ENCODE measurements at places on chromosomes 2 and 18.

DNA sequence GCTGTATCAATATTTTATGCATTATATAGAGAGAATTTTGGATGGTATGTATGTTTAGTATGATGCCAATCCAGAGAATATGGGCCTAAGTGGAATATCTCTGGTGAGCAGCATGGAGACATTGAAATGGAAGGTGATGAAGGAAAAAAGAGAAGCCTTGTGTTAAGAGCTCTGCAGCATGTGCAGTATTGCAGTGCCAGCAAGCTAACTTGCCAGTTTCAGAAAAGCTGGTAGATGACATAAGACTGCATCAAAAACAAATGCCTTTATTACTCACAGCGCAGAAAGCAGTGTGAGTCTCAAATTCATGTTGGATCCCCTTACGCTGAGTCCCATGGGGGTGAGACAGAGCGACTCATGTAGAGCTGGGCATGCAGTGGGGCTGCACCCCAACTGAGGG, 280.2 kb downstream of the CTNNA2 start:
- no peak for DNase-seq

DNA sequence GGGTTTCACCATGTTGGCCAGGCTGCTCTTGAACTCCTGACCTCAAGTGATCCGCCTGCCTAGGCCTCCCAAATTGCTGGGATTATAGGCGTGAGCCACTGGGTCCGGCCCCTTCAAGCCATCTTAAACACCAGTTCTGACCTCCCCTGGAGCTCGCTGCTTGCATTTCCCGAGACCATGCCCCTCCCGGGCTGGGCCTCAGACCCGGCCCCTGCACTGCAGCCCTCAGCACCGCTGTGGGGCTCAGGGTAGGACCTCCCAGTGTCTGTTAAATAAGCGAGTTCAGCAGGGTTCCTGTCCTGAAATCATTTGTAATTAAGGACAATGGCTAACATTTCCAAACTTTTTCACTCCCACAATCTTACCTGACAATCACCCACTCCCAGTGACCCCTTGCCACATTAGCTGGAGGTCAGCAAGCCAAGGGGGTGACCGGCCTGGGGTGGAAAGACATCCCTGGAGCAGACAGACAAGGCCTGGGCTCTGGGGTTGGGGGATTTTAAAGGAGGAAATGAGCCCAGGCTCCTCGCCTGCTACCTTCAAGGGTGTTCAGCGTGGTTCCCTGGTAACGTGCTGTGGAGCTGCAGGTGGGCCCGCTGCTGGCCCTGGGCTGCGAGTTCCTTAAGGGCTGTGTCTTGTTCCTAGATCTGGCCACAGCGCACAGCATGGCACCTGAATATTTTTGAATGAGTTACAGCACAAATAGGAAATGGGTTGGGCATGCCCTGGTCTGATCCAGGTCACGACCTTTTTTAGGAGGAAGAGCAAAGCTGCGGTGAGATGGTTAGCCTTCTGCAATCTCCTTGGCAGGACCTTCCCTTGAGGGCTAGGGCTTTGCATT, 15.1 kb downstream of the CYS1 start:
- no peak for DNase-seq

GRCh38 chr2:154481336-154481735, 217.2 kb upstream of the KCNJ3 start:
- no peak for DNase-seq

DNA sequence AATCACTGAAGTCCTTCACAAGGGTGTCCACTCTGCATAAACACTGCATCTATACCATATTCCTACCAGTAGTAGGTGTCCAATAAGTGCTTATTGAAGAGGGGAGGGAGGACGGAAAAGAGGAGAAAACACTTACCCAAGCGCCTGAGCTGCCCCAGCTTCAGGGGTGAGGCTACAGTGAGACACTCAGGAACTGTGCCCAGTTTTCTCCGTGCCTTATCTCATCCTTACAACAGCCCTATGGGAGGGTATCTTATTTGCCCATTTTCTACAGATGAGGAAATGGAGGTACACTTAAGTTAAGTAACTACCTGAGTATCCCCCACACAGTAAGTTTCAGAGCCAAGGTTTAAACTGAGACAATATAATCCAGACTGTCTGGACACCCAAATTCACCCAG, 41.5 kb downstream of the RNF152 start:
- DNase-seq = no peak

GRCh38 chr2:231336236-231336635, 59.3 kb upstream of the B3GNT7 start:
- no peak for DNase-seq

- no peak for DNase-seq
Measured at GRCh38 chr2:39685126-39685525, 19.4 kb downstream of the TMEM178A start.

GRCh38 chr2:24652265-24653182, 140.7 kb downstream of the PTRHD1 start:
- no peak for DNase-seq

DNA sequence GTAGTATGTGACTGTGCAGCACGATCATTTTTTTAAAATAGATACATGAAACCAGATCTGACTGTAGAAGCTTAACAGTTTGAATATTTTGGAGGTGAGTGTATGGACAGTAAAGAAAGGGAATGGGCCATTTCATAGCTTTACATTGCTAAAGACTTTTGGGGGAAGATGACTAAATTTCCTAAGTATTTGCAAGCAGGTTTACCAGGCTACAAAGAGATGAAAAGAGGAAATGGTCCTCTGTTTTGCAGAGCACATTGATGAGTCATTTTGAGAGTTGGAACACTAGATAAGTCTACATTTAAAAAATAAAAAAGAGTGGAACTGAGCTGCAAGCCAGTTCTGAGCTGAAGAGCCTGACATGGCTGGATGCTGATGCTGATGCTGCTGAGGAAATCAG, 115.7 kb upstream of the LRATD1 start:
- no peak for DNase-seq

DNA sequence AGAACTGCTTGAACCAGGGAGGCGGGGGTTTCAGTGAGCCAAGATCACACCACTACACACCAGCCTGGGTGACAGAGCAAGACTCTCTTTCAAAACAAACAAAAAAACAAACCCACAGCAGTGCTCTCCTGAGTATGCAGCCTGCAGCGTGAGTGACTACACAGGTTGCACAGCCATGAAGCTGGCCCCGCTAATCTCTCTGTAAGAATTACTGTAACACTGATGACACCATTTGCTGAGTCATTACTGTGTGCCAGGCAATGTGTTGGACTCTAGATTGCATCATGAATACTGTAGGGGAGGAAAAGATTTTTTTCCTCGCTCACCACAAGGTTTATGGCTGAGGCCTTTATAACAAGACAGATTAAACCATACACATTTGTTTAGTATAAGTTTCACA, 118.6 kb upstream of the ATP8B1 start:
- DNase-seq = no peak

- DNase-seq = no peak
Measured at GRCh38 chr18:46759890-46760289, 3.0 kb upstream of the ST8SIA5 start.

DNA sequence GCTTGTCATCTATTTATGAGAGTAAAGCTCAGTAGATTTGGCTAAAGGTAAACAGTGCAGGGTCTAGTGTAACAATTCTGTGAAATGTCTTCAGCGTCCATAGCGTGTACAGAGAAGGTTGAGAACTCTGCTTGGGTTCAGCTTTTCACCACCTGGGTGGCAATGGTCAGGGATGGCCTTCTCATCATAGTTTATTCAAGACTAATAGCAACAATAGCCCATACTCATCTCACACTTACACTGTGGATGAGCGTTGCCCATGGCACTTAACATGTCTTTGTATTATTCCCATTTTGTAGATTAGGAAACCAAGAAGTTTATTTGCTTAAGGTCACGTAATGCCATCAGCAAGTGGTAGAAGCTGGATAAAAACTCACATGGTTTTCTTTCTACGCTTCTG, 106.8 kb upstream of the RND3 start:
- no peak for DNase-seq

DNA sequence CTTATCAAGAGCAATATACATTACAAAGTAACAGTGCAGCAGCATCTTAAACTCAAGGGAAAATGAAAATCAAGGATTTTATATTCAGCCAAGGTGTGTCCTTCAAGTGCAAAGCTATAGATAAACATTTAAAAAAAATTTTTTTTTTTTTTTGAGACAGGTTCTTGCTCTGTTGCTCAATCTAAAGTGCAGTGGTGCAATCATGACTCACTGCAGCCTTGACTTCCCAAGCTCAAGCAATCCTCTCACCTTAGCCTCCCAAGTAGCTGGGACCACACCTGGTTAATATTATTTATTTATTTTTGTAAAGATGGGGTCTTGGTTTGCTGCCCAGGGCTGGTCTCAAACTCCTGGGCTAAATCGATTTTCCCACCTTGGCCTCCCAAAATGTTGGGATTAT, 9.0 kb downstream of the CDKL4 start:
- no peak for DNase-seq

DNA sequence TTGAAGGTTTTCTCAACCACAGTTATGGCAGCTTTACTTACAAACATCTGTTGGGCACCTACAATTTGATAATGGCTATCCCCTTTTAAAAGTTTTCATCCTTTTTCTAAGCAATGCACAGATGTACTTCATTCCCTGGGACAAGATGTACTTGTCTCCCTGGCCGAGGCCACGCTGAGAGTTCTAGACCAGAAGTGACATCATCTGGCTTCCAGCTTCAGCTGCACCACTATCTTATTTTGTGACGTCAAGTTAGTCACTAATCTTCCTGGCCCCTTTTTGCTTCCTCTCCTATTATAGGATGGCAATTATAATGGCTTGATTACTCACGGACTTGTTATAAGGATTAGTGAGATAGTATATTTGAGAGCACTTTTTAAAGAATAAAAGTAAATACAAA, 386.4 kb downstream of the BCL11A start:
- no peak for DNase-seq

GRCh38 chr2:20421988-20422370, 24.9 kb upstream of the RHOB start:
- no peak for DNase-seq

GRCh38 chr18:41436772-41437171, 518.3 kb upstream of the PIK3C3 start:
- DNase-seq = no peak

GRCh38 chr2:9709539-9710285, 78.9 kb upstream of the YWHAQ start:
- no peak for DNase-seq

GRCh38 chr2:123915380-123915779, 109.7 kb upstream of the CNTNAP5 start:
- DNase-seq = no peak

DNA sequence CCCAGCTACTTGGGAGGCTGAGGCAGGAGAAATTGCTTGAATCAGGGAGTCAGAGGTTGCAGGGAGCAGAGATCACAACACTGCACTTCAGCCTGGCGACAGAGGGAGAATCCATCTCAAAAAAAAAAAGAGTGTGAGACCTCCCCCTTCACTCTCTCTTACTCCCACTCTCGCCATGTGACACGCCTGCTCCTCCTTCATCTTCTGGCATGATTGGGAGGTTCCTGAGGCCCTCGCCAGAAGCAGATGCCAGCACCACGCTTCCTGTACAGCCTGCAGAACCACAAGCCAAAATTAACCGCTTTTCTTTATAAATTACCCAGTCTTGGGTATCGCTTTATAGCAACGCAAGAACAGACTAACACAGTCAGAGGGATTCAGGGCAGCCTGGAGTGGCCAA, 66.3 kb upstream of the CREB1 start:
- no peak for DNase-seq

GRCh38 chr18:7896805-7897518, 329.8 kb downstream of the PTPRM start:
- DNase-seq = no peak

- DNase-seq = no peak
Measured at GRCh38 chr18:51029378-51029693, 677 bp upstream of the SMAD4 start.

Measured in stimulated activated CD8-positive, alpha-beta memory T cell treated with anti-CD3 and anti-CD28 coated beads, Interleukin-4, amount 100 ng/mL, for 24 hours (primary cell).